ENCODE measurements at places on chromosomes 7 and 10. TPM values are rescaled to one million over a fixed set of nuclear protein-coding genes. Genes with fewer than 3 reads are reported as not detected.
A peak's percentile ranks its signal among the peaks of the same experiment; 100 is the strongest.

- H3K27me3 ChIP-seq: no peaks in the 10 kb centered on the region
- no peak overlapping the region for H3K4me3 ChIP-seq
- H3K27ac ChIP-seq: no peak overlapping the region
These were observed 20.9 kb downstream of the TEX36 start for GRCh38 chr10:125661941-125662515.

- no peak overlapping the region for H3K27ac ChIP-seq
- no peak for DNase-seq
- H3K36me3 ChIP-seq: peaks cover 7% of the 10 kb centered on the region
- H3K4me3 ChIP-seq: no peak overlapping the region
These were observed 28.0 kb downstream of the SEPTIN7 start for GRCh38 chr7:35828817-35829216.

The TMEM139 gene
- total RNA-seq: 0.51 TPM

- no peak for DNase-seq
- H3K4me3 ChIP-seq: no peak overlapping the region
- H3K27ac ChIP-seq: no peak overlapping the region
- no peaks in the 10 kb centered on the region for H3K4me1 ChIP-seq
- no peaks in the 10 kb centered on the region for H3K36me3 ChIP-seq
These were observed 49.1 kb downstream of the FEZF1 start for GRCh38 chr7:122255454-122255853.

DNA sequence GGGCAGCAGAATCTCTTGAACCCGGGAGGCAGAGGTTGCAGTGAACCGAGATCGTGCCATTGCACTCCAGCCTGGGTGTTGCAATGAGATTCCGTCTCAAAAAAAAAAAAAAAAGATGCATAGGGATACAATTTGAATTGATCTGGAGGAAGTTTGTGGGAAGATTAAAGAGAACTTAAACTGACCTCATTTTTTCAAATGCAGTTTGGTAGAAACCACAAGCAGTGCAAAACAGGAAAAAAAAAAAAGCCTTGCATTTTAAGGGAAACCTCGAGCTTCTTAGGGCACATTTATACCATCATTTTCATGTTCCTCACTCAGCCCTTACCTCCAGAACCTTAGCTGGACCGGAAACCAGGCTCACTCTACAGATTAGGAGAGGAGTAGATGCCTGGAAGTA lies 2.8 kb downstream of the KCTD7 start:
- H3K27ac ChIP-seq: peak overlapping the region; percentile 30
- no peak for DNase-seq
- no peaks in the 10 kb centered on the region for H3K36me3 ChIP-seq
- H3K4me1 ChIP-seq: peaks cover 31% of the 10 kb centered on the region

The NEUROD6 gene
- not detected for total RNA-seq

The MRLN gene
- not detected for total RNA-seq

The MPLKIP gene
- total RNA-seq: 17.2 TPM

- no peak for DNase-seq
- H3K4me3 ChIP-seq: no peak overlapping the region
- no peak overlapping the region for H3K27ac ChIP-seq
These were observed 15.4 kb downstream of the PTPRN2 start for GRCh38 chr7:158572000-158572828.

The C7orf57 gene
- not detected for total RNA-seq

- no peak for DNase-seq
- H3K4me1 ChIP-seq: no peaks in the 10 kb centered on the region
- H3K36me3 ChIP-seq: no peaks in the 10 kb centered on the region
- H3K27ac ChIP-seq: no peak overlapping the region
- no peak overlapping the region for H3K4me3 ChIP-seq
These were observed 600.6 kb downstream of the DNAJB6 start for GRCh38 chr7:157937406-157937805.

GRCh38 chr7:117157241-117158209 lies 165.3 kb downstream of the WNT2 start:
- no peaks in the 10 kb centered on the region for H3K36me3 ChIP-seq
- H3K27ac ChIP-seq: no peak overlapping the region
- no peaks in the 10 kb centered on the region for H3K27me3 ChIP-seq

The AMZ1 gene
- total RNA-seq: 0.80 TPM

GRCh38 chr7:25731068-25731845 lies 420.7 kb upstream of the NFE2L3 start:
- no peaks in the 10 kb centered on the region for H3K36me3 ChIP-seq
- no peak for DNase-seq
- no peak overlapping the region for H3K27ac ChIP-seq
- no peaks in the 10 kb centered on the region for H3K4me1 ChIP-seq

GRCh38 chr7:108285003-108285368 lies 154.8 kb upstream of the LAMB4 start:
- H3K4me3 ChIP-seq: no peak overlapping the region
- H3K36me3 ChIP-seq: no peaks in the 10 kb centered on the region
- no peaks in the 10 kb centered on the region for H3K4me1 ChIP-seq

- H3K36me3 ChIP-seq: no peaks in the 10 kb centered on the region
- no peak for DNase-seq
- H3K4me3 ChIP-seq: no peak overlapping the region
- H3K27ac ChIP-seq: no peak overlapping the region
These were observed 88.9 kb downstream of the CTTNBP2 start for GRCh38 chr7:117784315-117784714.

DNA sequence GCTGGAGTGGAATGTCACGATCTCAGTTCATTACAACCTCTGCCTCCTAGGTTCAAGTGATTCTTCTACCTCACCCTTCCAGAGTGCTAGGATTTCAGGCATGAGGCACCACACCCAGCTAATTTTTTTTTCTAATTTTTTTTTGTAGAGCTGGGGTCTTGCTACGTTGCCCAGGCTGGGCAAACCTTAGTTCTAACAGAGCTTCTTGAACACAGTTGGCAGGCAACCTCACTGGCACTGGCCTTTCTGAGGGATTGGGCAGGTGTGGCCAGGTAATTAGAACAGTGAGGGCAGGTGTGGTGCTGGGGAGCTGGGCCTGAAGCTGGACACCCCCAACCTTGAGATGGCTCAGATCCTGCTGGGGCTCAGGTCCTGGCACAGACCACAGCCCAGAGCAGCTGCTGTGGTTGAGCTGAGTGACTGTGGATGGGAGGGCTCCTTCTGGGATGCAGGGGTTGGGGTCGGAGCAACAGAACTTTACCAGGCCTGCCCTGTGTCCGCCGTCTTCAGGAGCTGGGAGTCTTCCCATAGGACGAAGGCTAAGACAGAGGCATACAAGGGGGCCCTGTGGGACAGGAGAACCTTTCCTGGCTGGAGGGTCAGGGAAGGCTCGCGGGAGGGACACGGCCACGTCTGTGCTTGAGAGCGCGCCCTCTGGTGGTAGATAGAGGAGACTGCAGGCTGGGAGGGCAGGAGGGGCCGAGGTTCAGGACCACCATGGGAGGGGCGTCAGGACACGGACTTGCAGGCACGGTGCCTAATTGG lies 48.2 kb downstream of the COL26A1 start:
- H3K4me3 ChIP-seq: no peak overlapping the region
- no peaks in the 10 kb centered on the region for H3K4me1 ChIP-seq
- no peaks in the 10 kb centered on the region for H3K27me3 ChIP-seq
- no peak overlapping the region for H3K27ac ChIP-seq

The ASL gene
- 12.8 TPM for total RNA-seq

- no peaks in the 10 kb centered on the region for H3K27me3 ChIP-seq
- no peak for DNase-seq
- no peak overlapping the region for H3K27ac ChIP-seq
These were observed 11.6 kb upstream of the RAB11FIP2 start for GRCh38 chr10:118058371-118058770.

DNA sequence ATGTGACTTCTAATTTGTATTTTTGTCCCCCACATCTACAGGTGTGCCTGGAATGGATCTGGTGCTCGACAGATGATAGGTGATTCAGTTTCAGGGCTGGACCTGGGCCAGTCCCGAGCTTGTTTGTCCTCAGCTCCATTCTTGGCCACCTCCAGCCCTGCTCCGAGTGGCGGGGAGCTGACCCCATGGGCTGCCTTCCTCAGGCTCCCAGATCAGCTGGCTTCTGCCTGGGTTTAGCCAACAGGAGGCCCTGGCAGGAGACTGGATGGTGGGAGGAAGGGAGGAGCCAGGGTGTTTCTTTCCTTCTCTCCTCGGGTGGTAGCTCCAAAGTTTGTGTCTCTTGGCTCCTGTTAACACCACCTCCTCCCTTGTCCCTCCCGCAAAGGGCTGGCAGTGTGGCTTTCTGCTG lies 75.2 kb downstream of the CDH23 start:
- H3K4me3 ChIP-seq: no peak overlapping the region
- no peaks in the 10 kb centered on the region for H3K4me1 ChIP-seq
- no peak overlapping the region for H3K27ac ChIP-seq

DNA sequence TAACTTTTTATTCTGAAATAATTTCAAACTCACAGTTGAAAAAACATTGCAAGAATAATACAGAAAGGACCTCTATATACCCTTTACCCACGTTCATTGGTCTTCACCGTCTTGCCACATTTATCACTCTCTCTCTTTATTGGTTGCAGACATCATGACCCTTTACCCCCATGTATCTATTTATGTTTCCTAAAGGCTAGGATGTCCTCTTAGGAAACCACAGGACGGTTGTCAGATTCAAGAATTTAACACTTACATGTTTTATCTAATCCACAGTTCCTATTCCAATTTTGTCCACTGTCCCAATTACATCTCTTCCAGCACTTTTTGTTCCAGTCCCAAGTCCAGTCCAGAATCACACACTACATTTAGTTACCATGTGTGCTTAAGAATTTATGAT lies 67.6 kb upstream of the FGFR2 start:
- H3K27me3 ChIP-seq: no peaks in the 10 kb centered on the region
- no peaks in the 10 kb centered on the region for H3K36me3 ChIP-seq
- no peak overlapping the region for H3K27ac ChIP-seq
- no peak overlapping the region for H3K4me3 ChIP-seq
- no peak for DNase-seq

The SLC13A1 gene
- not detected for total RNA-seq
